Anterior cingulate cortex (tissue), 58 donors: ENCODE measurements at places on chromosomes 3 and 15.
A peak's percentile ranks its signal among the peaks of the same experiment; 100 is the strongest.

GRCh38 chr15:67003586-67003985 is 61.8 kb upstream of the SMAD3 start:
- no peak for DNase-seq

DNA sequence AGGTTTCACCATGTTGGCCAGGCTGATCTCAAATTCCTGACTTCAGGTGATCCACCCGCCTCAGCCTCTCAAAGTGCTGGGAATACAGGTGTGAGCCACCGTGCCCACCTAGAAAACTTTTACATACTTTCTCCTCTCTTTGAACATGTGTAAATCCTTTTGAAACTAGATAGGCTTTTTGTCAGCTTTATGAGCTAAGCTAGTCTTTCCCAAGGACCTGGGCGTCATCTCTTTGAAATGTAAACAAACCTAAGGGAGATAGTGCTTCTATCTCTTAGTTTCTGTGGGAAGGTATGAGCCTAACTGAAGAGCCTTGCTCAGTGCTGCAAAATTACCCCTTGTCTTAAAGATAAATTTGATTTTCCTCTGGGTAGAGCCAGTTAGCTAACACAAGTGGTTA is 4.8 kb downstream of the CX3CR1 start:
- DNase-seq, result no peak

GRCh38 chr15:64137226-64137833 is 14.2 kb upstream of the SNX22 start:
- peak; percentile 42 for DNase-seq

DNA sequence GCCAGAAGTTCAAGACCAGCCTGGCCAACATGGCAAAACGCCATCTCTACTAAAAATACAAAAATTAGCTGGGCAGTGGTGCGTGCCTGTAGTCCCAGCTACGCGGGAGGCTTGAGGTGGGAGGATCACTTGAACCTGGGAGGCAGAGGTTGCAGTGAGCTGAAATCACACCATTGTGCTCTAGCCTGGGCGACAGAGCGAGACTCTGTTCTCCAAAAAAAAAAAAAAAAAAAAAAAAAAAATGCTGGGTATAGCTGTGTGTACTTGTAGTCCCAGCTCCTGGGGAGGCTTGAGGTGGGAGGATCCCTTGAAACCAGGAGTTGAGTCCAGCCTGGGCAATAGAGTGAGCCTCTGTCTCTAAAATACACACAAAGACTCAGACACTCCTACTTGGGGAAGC is 32.0 kb downstream of the PPP1R2 start:
- no peak for DNase-seq

GRCh38 chr15:48447657-48448056 is 116.4 kb downstream of the DUT start:
- DNase-seq, result no peak

DNA sequence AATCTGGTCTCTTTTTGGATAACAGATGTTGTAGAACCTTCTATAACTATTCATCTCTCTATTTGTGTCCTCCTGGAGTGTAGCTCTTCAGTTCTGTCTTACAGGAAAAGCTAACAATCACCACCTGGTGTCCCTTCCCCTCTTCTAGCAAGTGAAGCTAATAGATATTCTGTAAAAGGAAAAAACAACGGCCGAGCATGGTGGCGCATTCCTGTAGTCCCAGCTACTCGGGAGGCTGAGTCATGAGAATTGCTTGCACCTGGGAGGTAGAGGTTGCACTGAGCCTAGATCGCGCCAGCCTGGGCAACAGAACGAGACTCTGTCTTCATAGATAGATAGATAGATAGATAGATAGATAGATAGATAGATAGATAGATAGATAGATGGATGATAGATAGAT is 779.4 kb downstream of the TUSC7 start:
- DNase-seq, result no peak

- DNase-seq, result no peak
Measured at GRCh38 chr3:116037954-116038911, 407.1 kb downstream of the LSAMP start.

- DNase-seq, result no peak
Measured at GRCh38 chr3:171407759-171408158, 52.4 kb downstream of the TNIK start.

DNA sequence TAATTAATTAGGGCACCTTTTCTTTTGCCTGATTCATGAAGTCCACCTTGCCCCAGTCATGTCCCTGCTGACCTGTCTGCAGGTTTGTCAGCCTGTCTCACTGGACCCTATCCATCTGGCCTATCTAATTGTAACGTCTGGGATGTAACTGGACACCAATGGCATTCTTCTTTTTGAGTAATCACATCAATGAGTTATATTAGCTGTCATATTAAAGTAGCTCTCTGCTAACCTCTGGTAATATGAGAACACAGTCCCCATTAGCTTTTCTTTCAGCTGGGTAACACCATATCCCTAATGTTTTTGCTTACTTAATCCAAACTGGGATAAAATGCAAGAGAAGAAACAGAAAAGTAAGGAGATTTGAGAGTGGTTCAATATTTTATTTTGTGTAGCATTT is 166.2 kb upstream of the VEPH1 start:
- DNase-seq, result no peak

GRCh38 chr3:155230382-155230781 is 63.1 kb downstream of the STRIT1 start:
- DNase-seq, result no peak

DNA sequence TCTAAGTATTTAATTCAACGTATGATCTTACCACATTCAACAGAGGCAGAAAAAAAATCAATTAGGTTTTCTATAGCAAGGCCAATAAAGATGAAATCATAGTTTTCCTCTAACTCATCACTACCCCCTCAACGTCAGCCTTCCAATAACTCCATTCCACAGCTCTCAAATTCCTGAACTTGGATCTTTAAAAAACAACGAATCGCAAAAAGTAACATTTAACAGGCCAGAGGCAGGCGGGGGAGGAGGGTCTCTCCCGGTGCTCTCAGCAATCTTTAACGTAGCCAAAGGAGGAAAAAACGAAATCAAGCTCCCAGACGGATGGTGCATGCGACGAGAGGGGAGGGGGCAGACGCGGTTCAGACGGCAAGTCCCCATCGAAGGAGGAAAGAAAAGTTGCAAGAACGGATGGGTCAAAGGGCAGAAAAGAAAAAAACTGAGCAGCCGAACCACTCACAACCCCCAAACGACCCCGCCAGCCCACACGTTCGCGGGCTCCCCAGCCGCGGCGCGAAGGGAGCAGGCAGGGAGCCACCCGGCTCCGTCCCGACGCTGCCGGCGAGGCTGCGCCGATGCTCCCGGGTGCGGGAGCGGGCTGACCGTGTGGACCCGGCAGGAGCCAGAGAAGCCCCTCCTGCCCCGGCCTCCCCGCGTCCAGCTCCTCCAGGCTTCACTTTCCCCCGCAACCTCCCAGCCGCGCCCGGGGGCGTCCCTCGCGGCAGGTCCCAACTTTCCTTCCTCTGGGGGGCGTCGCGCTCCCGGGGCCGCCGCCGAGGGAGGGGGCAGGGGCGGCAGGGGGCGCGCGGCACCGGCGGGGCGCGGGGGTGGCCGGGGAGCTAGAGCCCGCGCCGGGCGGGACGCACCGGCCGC is 703 bp downstream of the PEAK1 start:
- DNase-seq, result peak; percentile 8

GRCh38 chr3:97481416-97481815 is 283.1 kb upstream of the ARL6 start:
- DNase-seq, result no peak

- no peak for DNase-seq
Measured at GRCh38 chr3:177521305-177521704, 324.0 kb upstream of the TBL1XR1 start.

DNA sequence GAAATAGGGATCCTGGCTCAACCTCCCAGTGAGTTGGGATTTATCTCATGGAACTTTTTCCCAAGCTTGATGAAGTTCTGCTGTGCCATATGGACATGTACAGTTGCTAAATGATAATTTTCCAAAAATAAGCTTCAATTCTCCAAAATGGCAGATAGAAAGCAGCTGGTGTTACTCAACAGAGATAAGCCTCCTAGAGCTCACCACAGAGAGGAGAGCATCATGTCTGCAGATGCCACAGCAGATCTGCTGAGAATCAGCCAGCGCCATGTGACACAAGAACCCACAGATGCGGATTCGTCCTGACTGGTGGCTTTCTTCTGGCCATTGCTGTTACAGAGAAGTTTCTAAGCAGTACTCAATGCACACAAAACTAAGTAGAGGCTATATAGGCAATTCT is 50.6 kb downstream of the AGTR1 start:
- no peak for DNase-seq

DNA sequence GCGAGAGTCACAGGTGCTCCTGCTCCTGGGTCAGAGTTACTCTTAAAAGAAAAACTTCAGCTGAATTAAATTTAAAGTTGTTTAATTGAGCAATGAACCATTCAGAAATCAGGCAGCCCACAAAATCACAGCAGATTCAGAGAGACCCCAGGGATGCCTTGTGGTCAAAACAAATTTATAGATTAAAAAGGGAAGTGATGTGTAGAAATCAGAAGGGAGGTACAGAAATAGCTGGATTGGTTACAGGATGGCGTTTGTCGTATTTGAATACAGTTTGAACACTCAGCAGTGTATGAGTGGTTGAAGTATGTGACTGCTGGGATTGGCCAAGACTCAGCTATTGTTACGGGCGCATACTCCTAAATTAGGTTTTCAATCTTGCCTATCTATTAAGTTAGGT is 58.6 kb downstream of the UACA start:
- no peak for DNase-seq

DNA sequence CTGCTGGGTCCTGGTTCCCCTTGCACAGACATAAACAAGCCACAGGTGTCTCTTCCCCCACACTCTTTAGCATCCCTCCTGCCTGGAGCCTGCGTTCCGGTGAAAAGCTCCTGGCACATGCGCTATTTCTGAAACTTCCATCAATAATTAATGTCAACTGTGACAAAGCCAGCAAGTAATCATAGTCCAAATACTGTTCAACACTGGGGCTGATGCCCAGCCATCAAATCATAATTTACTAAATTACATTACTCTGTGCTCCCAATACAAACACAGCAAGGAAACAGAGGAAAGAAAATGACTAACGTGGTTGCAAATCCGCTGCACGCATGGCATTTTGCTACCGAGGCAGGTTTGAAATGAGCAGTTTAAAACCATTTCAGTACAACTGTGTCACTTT is 294.7 kb downstream of the ERC2 start:
- no peak for DNase-seq

GRCh38 chr3:112482675-112483074 is 16.6 kb downstream of the BTLA start:
- no peak for DNase-seq

DNA sequence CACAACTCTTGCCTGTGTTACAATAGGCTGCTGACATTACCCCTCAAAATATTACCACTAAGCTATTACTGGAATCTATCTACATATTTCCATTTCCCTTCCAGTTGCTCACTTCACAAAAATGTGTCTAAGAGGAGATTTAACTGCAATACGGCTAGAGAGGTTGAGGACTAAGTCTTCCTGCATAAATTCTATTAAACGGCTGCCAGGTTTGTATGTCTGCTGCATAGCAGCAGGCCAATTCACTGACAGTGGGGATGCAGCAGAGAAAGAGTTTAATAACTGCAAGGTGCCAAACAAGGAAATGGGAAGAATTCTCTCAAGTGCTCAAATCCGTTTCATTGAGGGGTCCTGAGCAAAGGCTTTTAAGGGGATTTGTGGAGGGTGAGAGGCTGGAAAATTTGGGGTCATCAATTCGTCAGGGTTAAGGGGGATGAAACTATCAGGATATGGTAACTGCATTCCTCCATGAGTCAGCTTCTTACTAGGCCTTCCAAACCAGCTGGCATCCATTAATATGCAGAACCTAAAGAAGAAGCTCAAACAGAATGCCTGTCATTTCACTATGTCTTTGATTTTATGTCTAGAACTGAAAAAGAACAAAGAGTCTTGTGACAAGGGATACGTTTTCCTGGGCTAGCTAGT is 675.6 kb downstream of the TBL1XR1 start:
- DNase-seq, result no peak

- no peak for DNase-seq
Measured at GRCh38 chr3:192188218-192188835, 539.0 kb downstream of the FGF12 start.

DNA sequence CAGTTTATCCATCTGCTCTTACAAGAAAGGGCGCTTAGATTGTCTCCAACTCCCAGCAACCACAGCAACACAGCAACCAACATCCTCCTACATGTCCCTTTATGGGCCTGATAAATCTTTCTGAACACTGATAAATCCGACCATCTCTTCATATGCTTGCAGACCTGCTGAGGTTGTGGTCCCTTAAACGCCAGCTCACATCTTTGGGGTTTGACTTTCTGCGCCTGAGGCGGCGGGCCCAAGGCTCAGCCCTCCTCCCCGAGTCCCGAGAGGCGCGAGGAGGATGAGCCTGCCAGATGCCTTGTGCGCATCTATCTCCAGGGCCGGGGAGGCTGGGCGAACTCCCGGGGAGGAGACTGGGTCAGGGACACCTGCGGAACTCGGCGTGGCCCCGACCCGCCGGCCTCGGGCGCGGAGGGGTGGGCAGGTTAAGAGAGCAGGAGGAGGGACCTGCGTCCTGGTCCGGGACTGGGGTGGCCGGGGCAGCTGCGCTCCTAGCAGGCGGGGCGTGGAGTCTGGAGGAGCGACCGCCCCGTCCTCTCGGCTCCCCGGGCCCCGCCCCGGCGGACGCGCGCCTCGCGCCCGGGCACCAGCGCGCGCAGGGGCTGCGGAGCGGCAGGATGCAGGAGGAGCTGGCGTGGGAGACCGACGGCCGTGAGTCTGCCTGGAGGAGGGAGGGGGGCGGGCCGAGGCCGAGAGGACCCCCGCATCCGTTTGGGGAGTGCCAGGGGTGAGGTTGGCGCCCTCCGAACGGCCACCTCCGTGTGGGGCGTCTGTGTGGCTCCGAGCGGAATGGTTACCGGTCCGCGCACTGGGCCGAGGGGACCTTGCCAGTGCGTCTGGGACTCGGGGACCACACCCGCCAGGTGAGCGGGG is at the start of gene ANKDD1A:
ANKDD1A (plus strand) TSS at position 592 of the 876 bp plus-strand sequence; CDS start at position 621, 29 bp downstream.
- peak; percentile 35 for DNase-seq

DNA sequence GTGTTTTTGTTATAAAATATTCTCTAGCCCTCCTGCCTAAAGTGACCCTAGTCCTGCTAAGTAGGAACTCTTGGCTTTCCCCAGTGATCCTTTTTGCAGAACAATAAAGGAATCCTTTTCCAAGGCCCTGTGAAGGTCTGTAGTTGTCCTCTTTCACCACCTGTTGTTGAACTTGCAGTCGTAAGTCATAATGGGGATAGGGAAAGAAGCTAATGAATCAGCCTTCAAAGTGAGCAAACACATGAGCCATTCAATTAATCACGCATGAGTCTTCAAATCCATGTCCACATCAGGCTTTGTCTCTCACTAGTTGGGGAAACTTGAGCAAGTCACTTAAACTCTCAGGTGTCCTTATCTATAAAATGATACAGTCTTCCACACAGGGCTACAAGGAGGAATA is 27.6 kb downstream of the ZNF860 start:
- DNase-seq, result no peak
